ENCODE measurements at places on chromosomes 13 and 19. TPM values are rescaled to one million over a fixed set of nuclear protein-coding genes. Genes with fewer than 3 reads are reported as not detected.

GRCh38 chr13:109672545-109672944 is 113.8 kb downstream of the IRS2 start:
- DNase-seq = no peak

C5AR2 gene
- polyA plus RNA-seq = not detected

CA11 gene
- polyA plus RNA-seq = 48.6 TPM

GRCh38 chr13:93562676-93563075 is 336.1 kb downstream of the GPC6 start:
- no peak for DNase-seq

GRCh38 chr13:51938454-51938853 is 72.8 kb downstream of the ATP7B start:
- DNase-seq = no peak

DNA sequence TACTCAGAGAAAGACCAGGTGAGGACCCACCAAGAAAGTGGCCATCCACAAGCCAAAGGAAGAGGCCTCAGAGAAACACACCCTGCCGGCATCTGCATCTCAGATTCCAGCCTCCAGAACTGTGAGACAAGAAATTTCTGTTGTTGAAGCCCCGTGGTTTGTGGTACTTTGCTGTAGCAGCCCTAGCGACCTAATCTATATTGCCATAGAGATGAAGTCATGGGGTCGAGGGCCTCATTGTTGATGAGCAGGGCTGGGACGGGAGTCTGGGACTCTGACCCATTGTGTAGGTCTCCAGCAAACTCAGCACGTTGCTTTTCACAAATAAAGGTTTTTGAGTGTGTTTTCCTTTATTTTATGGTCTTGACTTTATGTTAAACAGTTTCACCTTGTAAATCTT is 174.9 kb downstream of the TNFSF13B start:
- peak; percentile 39 for DNase-seq

DNA sequence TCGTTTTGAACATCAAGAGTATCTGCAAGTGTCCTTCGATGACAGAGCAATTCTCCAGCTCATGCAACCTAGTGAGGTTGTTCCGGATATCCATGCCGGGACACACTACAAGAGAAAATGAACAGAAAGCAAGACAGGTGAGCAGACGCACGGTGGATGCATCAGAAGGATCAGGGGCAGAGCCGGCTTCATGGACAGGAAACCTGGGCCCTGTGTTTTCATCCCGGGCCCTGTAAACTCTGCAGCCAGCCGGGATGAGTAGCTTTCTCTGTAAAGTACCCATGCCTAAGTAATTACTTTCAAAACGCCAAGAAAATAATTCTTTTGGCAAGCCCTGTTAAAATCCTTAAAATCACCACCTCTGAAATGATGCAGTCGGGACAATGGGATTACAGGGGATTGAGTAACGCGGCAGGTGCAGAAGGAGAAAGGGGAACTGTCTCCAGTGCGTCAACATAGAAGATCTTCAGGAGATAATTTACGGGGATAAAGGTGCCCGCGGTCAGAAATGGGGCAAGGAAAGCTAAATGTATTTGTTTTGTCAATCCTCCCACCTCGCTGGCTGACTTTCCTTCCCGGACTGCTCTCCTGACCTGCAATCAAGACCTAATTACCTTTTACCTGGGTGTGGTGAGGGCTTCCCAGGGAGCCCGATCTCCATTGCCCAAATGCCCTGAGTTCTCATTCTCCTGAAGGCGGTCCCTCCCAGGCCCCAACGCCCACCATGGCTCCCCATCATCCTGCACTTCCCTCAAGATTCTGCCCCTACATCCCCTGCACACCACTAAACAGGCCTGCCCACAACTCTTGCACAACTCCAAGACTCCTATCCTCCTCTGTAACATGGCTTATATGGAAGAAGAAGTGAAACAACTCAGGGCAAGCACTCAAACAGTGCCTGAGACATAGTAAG is 26.2 kb downstream of the INSR start:
- DNase-seq = no peak

NANOS2 gene
- not detected for polyA plus RNA-seq

DNA sequence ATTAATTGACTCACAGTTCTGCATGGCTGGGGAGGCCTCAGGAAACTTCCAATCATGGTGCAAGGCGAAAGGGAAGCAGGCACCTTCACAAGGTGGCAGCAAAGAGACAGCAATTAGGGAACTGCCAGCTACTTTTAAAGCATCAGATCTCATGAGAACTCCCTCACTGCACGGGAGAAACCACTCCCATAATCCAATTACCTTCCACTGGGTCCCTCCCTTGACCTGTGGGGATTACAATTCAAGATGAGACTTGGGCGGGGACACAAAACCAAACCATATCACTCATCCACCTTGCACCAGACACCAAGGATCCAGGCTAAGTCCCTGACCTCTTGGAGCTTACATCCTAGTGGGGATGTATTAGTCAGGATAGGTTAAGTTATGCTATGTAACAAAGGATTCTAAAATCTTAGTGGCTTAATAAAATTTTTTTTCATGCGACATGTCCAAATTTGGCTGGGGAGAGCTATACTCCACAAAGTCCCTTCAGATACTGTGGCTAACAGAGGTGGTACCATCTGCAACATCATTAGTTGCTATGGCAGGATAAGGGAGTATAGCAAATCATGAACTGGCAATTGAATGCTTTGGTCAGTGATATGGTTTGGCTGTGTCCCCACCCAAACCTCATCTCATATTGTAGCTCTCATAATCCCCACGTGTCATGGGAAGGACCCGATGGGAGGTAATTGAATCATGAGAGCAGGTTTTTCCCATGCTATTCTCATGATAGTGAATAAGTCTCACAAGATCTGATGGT is 8.3 kb upstream of the FAM187B start:
- no peak for DNase-seq

- peak; percentile 18 for DNase-seq
These were observed 134.7 kb downstream of the KCNRG start for GRCh38 chr13:50149932-50150331.

DNA sequence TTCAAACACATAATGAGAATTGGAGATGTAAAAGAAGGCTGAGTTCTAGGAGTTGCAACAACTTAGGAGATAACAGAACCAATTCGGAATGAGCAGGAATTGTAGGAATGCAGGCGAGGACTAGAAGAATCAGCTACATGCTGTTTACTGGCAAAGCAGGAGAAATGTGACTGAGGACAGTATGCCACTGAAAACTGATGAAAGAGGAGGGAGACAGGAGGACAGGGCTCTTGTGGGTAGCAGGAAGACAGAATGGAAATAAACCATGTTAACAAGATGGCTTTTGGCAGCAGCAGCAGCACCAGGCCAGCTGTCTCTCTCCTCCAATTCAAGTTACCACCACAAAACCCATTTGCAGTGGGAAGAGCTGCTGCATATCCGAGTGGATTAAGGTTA is 91.0 kb upstream of the SLC15A1 start:
- DNase-seq = no peak

GRCh38 chr13:31050486-31051400 is 111.0 kb downstream of the HSPH1 start:
- no peak for DNase-seq

DNA sequence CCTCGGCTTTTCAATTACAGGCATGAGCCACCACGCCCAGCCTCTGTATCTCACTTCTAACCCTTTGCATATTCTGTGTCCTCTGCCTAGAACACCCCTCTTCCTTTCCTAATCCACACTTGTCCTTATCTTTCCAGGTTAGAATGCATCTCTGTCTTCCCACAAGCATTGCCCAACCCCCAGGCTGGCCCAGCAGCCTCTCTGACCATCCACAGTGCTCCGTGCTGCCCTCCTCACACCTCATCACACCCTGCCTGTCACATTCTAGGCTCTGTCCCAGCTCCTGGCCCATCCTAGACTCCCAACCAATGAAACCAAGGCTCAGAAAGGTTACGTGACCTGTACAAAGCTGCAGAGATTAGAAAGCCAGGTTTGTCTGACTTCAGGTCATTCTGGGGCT is 11.3 kb downstream of the JAK3 start:
- no peak for DNase-seq

DNA sequence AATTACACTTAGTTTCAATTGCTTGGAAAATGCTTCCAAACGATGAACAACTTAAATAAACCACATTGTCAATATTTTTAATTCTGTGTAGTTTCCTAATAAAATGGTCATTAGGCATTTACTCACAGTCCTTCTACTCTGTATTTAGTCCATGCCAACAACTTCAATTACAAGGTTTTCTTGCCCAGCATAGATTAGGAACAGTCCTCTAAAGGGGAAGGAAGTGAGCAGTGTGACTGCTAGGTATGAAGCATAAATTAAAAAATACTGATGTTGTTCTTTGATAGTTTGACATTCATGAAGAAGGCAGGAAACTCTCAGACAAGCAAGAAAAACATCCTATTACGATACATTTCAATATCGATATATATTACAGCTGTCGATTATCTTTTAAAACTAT is 716.0 kb upstream of the PCDH9 start:
- DNase-seq = no peak

DNA sequence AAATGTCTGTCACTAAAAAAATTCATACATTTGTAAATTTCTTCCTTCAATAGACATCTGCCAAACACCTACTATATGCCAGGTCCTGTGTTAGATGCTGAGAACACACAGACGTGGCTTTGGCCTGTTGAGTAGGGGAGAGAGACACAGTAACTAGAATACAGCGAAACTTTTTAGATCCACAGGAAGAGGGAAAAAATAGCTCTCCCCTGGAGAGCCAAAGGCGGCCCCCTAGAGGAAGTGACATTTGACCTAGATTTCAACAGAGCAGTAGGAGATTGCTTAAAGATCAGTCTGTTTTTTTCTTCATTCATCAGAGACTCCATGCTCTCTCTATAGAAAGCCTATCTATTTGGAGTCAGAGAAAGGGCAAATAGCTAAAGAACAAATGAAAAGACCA is 11.3 kb downstream of the LCP1 start:
- no peak for DNase-seq

DNA sequence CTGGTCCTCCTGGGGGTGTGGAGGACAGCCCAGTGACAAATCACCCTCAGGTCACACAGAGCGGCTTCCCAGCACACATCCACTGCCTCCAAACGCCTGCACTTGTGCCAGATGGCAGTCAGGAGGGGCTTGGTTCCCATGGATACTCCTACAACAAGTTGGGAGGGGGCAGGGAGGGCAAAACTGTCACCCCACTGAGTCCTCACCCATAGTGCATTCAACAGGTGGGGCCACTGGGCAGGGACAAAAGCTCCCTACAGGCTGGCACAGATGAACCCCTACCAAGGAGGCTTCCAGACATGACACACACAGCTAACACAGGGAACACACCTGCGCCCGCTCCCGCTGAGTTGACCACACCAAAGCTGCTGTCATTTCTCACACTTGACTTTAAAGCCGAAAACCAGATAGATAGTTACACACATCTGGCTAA is 120.5 kb downstream of the STK24 start:
- DNase-seq = no peak

ATP4A gene
- polyA plus RNA-seq = 5.1 TPM

NCCRP1 gene
- 13.6 TPM for polyA plus RNA-seq

TMEM272 gene
- polyA plus RNA-seq = 0.23 TPM

DNA sequence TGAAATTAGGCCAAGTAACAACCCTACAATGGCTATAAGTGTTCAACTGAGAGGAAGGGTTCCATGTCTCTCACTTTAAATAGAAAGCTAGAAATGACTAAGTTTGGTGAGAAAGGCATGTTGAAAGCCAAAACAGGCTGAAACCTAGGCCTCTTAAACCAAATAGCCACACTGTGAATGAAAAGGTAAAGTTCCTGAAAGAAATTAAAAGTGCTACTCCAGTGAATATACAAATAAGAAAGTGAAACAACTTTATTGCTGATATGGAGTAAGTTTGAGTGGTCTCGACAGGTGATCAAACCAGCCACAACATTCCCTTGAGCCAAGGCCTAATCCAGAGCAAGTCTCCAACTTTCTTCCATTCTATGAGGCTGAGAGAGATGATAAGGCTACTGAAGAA is 209.6 kb downstream of the KLF12 start:
- DNase-seq = no peak

BSG gene
- 1,282 TPM for polyA plus RNA-seq

TTC9B gene
- polyA plus RNA-seq = 0.21 TPM

CLEC17A gene
- not detected for polyA plus RNA-seq

DNA sequence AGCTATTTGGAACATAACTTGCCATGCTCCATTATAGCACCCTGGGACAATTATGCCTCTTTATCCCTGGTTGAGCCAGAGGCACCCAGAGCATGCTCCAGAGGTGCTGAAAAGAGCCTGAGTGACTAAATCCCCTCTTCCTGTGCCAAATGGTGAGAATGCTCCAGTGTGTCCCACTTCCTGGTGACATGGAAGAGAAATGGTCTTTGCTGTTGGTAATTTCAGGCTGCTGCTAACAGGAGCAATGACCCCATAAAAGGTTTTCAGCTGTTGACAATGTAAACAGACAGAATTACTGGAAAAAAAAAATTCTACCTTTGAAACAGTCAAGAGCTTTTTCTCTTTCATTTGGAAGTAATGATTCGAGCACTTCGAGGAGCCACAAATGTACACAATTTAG is 341.8 kb downstream of the FGF9 start:
- DNase-seq = no peak

FTL gene
- 15,987 TPM for polyA plus RNA-seq

- peak; percentile 87 for DNase-seq
These were observed 13.2 kb upstream of the LHFPL6 start for GRCh38 chr13:39616087-39616694.

GRCh38 chr13:51317262-51317661 is 22.2 kb upstream of the SERPINE3 start:
- DNase-seq = no peak
